NCI-H1092 treated with DMSO at 0.1 percent for 48 hours (cell line): ENCODE measurements at places on chromosomes 11 and 22.

DNA sequence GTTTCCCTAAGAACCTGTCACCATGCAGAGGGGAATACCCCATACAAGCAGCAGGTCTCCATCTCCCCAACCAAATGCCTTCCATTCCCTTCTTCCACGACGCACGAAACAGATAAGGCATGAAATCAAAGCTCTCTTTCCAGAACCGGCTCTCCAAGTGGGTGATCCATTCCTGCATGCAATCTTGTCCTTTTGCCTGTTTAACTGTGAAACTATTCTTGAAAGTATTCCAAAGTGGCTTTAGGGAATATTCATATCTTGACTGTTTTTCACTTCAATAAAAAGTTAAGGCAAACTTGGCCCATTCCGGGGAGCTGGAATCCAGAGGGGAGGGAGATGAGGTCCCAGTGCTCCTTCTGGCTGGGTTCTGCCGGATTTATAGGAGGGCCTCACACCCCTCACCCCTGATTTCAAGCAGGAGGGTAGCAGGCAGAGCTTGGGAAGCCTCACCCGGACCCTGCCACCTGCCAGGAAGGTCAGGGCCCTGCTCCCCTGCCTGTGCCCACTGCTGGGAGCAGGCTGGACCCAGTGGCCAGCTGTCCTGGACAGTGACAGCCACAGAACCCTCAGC lies 60.9 kb downstream of the SCGB1A1 start:
- DNase-seq: no peak

GRCh38 chr22:41286639-41287091 lies 678 bp upstream of the RANGAP1 start:
- DNase-seq: no peak

GRCh38 chr11:62613291-62613778 lies 278 bp downstream of the ROM1 start:
- no peak for DNase-seq

DNA sequence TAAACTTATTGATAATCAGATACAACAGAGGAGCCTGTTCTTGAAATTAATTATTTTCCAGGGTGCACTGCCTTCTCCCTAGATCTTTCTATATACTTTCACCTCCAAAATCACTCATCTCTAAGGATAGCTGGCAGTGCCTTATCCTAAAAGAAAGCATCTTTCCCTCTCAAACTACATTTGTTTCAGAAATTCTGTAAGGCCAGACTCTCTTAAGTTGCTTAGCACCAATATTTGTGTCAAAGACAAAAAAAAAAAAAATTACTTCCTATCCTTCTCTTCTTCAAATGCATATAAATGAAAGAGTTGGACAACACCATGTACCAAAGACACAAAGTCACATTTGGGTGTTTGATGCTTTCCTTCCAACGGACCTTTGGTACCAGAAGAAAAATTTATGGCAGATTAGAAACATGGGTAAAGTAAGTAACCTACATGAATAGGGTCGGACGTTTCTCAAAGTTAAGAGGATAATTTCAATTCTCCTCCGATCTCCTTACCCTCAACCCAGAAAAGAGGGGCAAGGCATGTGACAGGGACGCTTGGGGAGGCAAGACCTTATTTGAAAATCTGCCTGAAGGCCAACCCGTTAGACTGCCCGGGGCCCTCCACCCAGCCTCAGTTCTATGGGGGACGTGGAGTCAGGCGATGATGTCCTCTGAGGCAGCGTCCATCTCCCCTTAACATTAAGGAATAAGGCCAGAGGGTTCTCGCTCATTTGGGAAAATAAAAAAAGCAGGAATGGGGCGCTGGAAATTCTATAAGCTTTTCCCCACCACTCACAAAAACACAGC lies 66.3 kb downstream of the ETS1 start:
- DNase-seq: no peak

GRCh38 chr22:46734830-46735453 lies 3.1 kb downstream of the CERK start:
- no peak for DNase-seq

DNA sequence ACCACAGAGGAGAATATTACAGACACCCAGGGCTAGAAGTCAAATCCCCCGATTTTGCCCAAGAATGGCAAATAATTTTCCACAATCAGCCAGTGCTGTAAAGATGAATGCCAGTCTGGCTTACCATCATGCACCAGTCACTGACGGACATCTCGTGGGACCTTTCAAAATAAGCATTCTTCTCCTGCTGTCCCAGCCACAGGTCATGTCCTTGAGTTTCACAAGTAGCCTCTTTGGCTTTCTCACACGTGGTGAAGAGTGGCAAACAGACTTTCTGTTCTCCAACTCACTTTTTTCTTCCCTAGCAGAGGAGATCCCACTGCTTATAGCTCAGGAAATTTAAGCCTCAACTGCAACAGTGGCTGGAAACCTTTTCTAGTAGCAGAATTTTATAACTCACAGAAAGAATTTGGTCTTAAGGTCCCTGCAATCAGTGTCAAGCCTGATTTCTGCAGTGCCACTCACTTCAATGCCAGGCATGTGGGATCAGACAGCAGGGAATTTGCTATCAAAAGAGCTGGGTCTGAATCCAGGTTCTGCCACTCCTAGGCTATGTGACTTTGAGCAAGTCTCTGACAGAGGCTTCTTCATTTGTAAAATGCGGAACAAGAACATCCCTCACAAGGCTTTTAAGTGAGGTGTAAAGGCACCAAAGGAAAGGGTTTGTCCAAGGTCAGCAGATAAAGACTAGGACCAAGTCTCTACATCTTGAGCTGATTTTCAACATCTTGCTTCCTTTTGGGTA lies 3.6 kb downstream of the PIK3IP1 start:
- no peak for DNase-seq

GRCh38 chr11:61954851-61955421 lies 4.8 kb downstream of the BEST1 start:
- no peak for DNase-seq

DNA sequence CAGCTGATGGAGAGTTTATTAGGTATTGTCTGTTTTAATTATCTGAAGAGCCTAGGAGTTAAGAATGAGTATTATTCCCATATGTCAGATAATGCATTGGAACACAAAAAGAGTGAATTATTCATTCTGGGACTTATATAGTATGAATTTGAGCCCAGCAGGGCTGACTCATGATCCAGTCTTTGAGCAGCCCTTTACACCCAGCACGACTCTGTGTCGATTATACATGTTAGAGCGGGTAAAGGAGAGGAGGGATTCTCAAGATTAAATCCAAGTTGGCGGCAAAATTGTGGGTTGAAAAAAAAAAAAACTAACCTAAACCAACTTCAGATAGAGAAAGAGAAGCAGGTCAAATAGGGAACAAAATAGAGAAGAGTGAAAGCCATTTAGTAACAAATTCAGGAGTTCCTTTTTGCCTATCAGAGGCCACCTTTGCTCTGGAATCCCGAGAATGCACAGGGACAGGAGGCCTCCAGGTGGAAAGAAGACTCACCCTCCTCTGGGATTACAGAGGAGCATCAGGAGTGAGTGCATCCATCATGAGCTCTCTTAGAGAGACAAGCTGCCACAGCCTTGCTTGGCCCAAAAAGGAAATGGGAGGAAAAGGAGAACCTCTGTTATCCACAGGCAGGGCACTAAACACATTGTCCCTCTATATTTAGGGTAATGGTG lies 3.1 kb downstream of the MRGPRX1 start:
- DNase-seq: no peak

DNA sequence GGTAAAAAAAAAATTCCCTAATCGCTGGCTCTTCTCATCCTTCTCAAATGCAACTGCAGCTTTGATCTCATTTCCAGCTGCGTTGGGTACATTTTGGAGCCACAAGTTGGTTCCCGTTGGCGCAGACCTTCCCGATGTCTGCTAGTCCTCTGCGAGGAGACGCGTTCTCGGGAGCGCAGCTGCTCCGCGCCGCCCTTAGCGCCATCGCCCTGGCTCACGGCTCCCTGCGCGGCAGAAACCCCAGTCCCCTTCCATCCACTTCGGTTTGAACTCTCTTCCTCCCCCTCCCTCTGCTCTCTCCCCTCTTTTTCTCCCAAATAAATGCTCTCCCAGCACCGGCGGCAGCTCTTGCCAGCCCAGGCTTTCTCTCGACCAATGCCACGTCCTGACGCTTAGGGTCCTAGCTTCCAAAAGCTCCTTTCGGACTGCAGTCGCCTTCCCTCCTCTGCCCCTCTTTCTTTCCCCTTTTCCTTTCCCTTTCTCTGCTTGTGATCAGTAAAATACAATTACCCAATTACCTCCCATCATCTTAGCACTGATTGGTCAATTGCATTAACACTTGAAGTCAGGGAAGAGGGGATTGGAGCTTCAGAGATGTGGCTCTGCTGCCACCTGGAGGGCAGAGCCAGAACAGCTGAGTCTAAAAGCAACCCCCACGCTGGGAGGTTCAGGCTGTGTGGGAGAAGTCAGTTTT lies 1165.7 kb downstream of the LRRC4C start:
- DNase-seq: peak; percentile 97

GRCh38 chr11:10436224-10436623 lies 18.8 kb upstream of the AMPD3 start:
- no peak for DNase-seq

DNA sequence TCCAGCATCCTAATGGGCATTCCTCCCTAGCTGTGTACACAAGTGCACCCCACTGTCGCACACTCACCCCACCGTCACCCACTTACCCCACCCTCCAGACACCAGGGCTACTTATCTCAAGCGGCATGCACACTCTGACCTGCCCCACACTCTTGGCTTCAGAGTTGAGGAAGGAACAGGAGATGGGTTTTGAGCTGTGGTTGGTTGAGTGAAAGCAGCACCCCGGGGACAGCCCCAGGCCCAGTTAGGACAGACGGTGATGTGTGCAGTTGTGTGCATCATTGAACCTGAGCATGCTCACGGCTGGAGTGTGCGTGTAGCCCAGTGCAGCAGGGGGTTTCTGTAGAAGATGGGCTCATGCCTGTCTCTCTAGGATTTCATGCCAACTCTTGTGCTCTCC lies 32.5 kb downstream of the AHNAK start:
- DNase-seq: no peak

- DNase-seq: no peak
These were observed 29.3 kb upstream of the TCF20 start for GRCh38 chr22:42299586-42300258.

- no peak for DNase-seq
These were observed 32.0 kb downstream of the SLC1A2 start for GRCh38 chr11:35387111-35387982.

- DNase-seq: peak; percentile 55
These were observed 184.4 kb upstream of the NARS2 start for GRCh38 chr11:78759071-78759470.

DNA sequence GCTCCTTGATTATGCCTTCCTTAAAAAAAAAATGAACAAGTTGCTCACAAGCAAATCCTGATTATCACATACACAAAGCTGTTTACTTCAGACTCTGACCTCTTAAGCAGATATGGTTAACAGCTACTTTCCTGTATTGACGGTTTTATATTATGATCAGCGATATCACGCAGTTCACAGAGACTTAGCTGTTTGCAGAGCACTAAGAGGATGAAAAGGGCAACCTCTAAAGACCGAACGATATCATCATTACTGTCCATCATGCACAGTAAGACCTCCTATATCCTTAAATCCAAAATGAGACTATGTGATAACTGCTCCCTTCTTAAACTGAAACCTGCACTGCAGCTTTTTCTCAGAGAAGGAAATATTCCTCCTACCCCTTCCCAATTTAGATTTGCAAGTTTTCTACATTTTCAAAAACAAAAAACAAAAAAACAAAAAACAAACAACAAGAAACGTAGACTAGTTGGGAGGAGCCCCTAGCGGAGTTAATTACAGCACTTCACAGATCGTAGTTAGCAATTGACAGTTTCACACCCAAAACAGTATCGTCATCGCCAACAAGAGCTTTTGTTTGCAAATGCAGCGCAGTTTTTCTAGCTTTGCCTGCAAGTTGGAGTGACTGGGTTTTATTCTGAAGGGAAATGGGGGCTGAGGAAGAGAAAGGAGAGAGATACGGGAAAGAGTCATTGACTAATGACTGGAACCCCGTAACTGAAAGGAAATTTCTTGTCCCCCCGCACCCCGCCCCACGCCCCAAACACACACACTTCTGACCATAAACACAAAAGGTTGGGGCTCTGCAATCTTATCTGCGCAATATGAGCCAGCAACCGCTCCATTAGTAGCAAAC lies 1.2 kb downstream of the DDX6 start:
- DNase-seq: peak; percentile 62

DNA sequence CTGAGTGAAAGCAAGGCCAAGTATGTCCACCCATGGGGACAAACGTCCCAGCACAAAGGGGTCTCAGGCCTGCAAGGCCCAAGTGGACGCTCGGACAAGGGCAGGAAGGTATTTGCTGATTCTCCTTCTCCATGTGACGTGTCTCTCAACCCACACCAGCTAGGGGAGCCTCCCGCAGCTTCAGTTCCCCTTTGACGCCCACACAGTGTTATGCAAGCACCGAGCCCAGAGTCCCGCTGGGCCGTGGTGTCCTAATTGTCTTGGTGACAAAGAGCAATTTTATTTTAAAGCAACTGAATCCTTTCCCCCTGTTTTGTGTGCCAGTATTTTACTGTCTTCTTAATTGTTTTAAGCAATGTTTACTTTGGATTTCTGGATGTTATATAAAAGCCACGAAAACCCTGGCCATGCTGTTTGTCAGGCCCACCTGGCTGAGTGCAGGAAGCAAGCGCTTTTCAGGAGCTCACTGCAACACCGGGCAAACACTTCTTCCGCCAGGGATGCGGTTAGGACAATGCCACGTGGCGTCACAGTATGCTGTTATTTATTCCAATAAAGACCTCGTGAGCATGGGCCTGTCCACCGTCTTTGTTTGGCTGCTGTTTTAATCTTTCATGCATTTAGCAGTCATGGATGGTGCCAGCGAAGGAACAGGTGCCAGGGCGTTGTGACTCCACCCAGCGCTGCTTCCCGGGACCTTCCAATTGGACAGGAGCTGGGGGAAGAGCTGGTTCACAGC lies 8.2 kb upstream of the PARVG start:
- peak; percentile 4 for DNase-seq

DNA sequence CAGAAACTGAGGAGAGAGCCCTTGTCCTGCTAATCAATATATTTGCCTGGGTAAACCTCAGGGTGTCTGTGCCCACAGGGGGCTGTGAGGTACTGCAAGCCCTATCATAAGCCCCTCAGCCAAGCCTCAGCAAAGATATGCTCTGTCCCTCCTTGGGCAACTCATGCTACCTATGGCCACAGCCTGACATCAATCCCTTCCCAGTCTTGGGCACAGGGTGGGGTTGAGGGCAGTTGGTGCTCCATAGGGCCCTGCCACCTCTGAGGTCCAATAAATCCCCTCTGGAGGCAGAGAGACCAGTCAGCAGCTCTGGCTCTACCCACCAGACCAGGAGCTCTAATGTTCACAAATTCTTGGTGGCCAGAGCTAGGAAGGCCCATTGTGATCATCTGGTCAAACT lies 23.8 kb downstream of the TPBGL start:
- no peak for DNase-seq
